ENCODE measurements at places on chromosomes 2 and 18.
A peak's percentile ranks its signal among the peaks of the same experiment; 100 is the strongest.

GRCh38 chr2:59791004-59791618 is 762.3 kb downstream of the BCL11A start:
- no peak for DNase-seq

GRCh38 chr18:36650906-36651305 is 177.9 kb downstream of the TPGS2 start:
- no peak for DNase-seq

- DNase-seq: no peak
Observed at GRCh38 chr18:27995770-27996502, 181.0 kb downstream of the CDH2 start.

GRCh38 chr18:11112286-11112685 is 37.1 kb downstream of the PIEZO2 start:
- peak; percentile 11 for DNase-seq

GRCh38 chr2:108979461-108979860 is 9.6 kb downstream of the EDAR start:
- DNase-seq: no peak

- no peak for DNase-seq
Observed at GRCh38 chr18:63234841-63235240, 84.7 kb downstream of the BCL2 start.

DNA sequence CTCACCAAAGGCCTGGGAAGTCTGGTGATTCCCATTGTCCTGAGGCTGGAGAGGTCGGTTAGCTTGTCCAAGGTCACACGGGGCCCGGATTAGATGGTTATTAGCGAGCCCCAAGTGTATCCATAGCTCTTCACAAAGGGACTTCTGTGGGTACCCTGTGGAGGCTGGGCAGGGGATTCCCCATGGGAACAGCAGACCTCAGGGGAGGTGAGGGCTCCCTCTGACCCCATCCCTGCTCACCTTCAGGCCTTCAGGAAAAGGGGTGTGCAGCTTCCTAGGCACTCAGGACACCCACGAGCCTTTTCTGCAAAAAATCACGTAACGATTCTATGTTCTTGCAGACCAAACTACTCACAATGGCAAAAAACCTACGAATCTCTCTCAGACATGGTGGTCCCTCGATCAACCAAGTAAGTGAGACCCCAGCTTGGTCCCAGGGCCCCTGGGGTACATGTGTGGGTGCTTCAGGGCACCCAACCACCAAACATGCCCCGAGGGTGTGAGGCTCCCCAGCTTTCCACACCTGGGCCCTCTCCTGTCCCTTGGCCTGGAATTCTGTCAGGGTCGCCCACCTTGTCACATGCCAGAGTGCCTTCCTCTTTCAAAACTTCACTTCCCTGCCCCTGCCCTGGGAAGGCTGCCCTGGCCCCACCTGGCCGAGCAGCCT is 40.3 kb downstream of the PDIA6 start:
- DNase-seq: no peak
